CD4-positive, alpha-beta T cell treated with Interferon alpha-2 for 1 hour (primary cell): ENCODE measurements at places on chromosomes 2 and 18.

- DNase-seq, result no peak
Observed at GRCh38 chr2:205524656-205525055, 157.6 kb upstream of the NRP2 start.

- peak; percentile 56 for DNase-seq
Observed at GRCh38 chr2:131413148-131413747, 49.3 kb upstream of the RAB6D start.

- no peak for DNase-seq
Observed at GRCh38 chr2:23776021-23776420, 150.9 kb downstream of the ATAD2B start.

- peak; percentile 11 for DNase-seq
Observed at GRCh38 chr2:178819992-178820391, 12.8 kb upstream of the TTN start.

- DNase-seq, result no peak
Observed at GRCh38 chr2:216283038-216283900, 89.0 kb downstream of the MARCHF4 start.

- no peak for DNase-seq
Observed at GRCh38 chr2:230205034-230205433, 14.8 kb downstream of the SP110 start.

- no peak for DNase-seq
Observed at GRCh38 chr2:14125624-14126293, 506.8 kb upstream of the LRATD1 start.

GRCh38 chr18:59918320-59918755, 18.5 kb downstream of the PMAIP1 start:
- peak; percentile 33 for DNase-seq

DNA sequence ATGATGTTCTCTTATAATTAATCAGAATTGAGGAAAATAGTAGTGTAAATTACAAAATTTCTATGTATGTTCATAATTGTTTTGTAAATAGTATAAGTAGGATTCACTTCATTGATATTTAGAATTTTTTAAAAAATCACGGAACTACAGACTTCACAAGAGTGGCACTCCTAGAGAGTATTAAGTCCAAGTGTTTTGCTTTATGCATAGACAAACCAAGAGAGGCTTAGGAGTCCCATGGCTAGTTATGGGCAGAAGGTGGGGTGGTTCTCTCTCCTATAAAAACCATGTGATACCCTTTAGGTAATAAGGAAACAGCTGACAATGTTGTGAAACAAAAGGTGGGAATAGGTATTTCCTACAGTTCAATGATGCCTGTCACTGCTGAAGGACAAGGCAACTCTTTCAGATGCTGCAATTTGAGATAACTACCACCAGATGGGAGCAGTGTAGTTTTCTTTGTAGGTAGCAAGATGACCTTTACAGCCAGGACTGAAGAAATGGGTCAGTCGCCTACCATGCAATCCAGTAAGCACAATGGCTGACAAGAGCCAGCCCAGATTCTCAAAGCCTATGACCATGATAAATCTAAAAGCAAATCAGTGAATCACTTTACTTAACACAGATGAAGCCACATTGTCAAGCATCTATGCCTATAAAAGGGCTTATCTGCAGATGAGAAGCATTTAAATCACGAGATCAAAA, 83.9 kb downstream of the AAK1 start:
- peak; percentile 58 for DNase-seq

- DNase-seq, result no peak
Observed at GRCh38 chr18:79746730-79747129, 51.0 kb upstream of the KCNG2 start.

DNA sequence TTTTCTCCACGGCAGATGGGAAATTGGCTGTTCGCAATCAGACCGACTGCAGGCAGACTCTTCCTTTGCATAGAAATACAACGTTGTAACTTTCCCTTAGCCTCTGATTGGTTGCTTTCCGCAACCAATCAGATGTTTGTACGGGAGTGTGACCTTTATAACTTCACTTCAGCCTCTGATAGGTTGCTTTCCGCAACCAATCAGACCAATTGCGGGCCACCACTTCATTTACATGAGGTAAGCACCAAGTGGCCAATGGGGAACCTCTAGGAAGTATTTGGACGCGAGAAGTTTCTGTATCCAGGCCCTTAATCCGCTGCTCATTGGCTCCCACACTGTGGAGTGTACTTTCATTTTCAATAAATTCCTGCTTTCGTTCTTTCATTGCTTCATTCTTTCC, 19.1 kb downstream of the SLC25A12 start:
- DNase-seq, result no peak

DNA sequence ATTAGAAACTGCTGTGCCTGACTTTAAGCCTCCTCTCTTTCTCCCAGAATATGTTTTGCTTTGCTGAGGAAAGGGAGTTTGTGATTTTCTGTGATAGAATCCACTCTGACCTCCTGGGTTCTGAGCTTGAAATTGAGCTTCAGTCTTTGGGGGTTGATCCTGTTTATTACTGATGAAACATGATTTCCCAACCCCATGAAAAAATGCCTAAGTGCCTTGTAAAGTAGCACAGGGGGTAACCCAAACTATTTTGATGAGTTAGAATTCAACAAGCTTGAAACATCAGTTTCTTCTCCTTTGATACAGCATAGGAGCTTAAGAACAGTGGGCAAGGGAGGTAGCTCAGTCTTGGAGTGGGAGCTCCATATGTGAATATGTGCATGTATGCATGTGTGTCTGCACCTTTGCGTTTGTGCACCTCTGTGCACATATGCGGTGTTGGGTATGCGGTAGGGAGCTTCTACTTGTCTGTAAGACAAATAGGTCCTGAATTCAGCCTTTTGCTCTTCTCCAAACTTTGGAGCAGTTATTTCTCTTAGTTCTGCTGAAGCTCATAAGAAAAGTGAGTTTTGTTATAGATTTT, 364.6 kb downstream of the OSR1 start:
- no peak for DNase-seq

GRCh38 chr18:2990956-2991640, 21.8 kb downstream of the LPIN2 start:
- DNase-seq, result no peak

- peak; percentile 64 for DNase-seq
Observed at GRCh38 chr2:219308142-219309101, 779 bp downstream of the PTPRN start.

DNA sequence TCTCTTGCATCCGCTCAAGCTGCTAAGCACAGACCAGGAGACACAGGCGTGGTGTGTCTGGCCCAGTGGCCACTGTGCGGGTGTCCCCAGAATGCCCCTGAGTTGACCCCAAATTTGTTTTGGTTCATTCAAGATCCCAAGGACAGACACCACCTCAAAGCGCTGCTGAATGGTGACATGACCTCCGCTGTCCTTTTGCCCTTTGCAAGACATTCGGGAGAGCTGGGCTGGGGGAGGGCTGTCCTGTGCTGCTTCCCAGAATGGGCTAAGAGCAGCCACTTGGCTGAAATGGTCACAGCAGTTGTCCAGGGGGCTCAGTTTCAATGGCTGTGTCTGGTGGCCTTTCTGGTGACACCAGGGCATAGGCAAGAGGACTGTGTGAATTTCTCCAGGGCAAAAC, 84.1 kb downstream of the SMIM21 start:
- DNase-seq, result no peak

- DNase-seq, result no peak
Observed at GRCh38 chr18:10047237-10047636, 133.4 kb downstream of the VAPA start.

DNA sequence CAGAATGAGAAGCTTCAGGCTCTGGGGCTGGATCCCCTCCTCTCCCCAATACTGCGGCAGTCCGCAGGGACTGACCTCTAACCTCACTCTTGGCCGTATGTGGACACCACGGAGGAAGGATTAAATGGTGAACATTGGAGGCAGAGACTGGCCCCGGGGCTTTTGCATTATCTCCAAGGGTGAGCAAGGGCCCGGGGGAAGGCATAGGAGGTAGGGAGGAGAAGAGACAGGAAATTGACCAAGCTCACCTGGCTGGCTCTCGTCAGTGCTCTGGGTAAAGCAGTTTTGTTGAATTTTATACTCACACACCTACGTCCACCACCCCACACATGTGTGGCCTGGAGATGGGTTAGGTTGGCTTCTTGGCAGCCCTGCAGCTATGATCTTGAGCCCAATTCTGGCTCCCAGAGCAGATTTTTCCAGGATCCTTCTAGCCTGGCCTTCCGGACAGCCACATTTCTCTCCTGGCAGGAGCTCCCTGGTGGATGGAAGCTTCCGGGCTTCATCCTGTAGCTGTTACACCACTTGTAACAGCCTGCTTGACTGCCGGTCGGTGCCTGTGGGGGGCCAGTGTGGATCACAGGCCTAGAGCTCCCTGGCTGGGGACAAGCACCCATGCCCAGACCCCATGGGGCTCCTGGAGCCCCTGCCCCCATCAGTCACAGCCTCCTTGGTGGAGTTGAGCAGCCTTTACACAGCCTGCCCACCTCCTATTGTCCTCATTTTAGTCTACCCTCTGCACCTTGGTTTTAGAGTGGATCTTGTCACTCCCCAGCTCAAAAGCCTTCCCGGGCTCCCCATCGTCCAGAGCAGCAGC, 7.6 kb downstream of the ITM2C start:
- no peak for DNase-seq

- DNase-seq, result no peak
Observed at GRCh38 chr2:3154146-3154545, 223.5 kb downstream of the EIPR1 start.

- DNase-seq, result no peak
Observed at GRCh38 chr2:19993731-19994130, 3.8 kb upstream of the WDR35 start.

DNA sequence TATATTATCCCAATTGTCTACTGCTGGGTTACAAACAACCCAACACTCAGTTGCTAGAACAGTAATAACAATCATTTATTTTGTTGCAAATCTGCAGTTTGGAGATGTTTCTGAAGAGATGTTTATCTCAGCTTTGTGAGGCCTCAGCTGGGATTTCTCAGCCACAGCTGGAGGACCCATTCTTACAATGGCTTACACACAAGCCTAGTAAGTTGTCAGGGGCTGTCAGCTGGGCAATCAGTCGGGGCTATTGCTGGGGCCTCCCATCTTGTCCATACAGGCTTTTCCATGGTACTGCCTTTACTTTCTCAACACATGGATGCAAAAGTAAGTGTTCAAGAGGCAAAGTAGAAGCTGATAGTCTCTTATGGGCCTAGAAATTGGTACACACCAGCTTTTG, 491.7 kb upstream of the NXPH2 start:
- no peak for DNase-seq

- no peak for DNase-seq
Observed at GRCh38 chr18:76363436-76364120, 131.5 kb downstream of the ZNF516 start.

- DNase-seq, result peak; percentile 32
Observed at GRCh38 chr2:100643906-100644501, 81.2 kb downstream of the PDCL3 start.

GRCh38 chr2:146267093-146267492, 1577.7 kb upstream of the ACVR2A start:
- no peak for DNase-seq

- no peak for DNase-seq
Observed at GRCh38 chr18:7743256-7743655, 176.1 kb downstream of the PTPRM start.
